ENCODE measurements at places on chromosomes 12 and 14.

- DNase-seq = no peak
Observed at GRCh38 chr12:50732591-50732990, 31.3 kb upstream of the ATF1 start.

GRCh38 chr12:116864371-116865160 is 16.7 kb downstream of the HRK start:
- no peak for DNase-seq

DNA sequence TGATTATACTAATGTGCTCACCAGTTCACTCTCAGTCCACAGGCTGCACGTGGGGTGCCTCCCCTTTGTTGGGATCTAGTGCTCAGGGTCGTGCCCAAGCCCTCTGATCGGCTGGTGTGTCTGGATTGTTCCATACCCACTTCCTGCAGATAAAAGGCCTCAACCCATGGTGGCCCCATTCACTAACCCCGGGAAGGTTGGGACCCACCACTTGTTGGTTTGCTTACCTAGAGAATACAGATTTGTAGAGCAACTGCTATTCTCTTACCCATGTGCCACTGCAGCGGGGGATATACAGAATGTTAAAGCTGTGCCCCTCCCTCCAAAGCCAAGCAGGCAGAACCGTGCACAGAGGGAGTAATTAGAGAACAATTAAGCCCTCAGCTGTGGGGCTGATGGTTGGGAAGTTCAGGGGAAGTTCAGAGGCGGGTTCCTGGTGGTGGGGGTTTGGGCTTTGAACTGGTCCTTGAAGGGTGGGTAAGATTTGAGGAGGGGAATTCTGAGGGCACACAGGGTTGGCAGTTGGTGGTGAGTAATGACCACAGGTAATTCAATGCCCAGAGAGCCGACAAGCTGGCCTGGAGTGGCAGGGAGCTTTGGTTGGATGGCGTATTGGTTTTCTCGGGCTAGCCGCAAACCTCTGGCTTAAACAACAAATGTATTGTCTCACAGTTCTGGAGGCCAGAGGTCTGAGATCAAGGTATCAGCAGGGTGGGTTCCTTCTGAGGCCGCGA is 68.8 kb downstream of the ADCK1 start:
- no peak for DNase-seq

DNA sequence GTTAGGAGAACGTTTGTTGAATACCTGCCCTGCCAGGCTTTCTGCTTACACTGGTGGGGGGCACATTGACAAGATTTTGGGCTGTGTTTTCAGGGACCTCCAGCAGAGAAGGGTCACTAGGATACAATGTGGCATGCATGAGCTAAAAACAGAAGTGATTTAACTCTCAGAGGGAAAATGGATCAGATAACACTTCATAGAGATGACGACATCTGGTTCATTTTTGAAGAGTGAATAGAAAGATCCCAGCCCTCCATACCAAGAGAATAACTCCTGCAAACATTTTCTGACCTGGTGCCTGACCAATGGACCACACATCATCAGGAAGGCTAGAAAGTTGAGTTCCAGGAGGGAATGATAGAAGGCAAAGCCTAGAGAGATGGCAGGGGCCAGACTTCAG is 33.7 kb downstream of the CKB start:
- DNase-seq = no peak

- no peak for DNase-seq
Observed at GRCh38 chr14:50768680-50769079, 62.3 kb downstream of the NIN start.

DNA sequence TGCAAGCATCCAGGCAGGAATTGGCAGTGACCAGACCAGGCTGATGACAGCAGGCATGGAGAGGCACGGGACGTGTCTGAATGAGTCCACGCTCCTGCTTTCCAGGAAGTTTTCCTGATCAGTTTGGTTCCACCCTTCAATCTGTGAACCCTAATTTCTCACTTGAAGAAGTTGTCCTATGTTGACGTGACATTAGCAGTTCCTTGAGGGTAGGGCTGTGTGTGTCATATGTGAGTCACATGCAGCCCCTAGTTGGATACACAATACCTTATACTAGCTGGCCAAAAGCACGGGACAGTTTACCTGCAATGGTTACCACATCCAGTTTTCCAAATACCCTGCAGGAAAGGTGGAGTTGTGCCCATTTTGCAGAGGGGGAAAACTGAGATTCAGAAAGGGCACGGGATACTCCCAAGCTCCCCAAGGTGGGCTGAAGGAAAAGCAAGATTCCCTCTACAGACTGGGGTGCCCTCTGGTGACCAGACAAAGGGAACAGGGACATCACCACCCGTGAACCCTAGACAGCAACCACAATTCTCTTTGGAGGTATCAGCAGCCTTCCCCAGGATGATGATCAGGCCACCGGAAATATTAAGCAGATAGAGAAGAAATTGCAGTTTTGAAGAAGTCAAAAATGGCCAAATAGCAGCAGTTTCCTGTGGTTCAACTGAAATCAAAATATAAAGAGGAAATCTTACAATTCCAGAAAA is 194.5 kb downstream of the PHETA1 start:
- no peak for DNase-seq

DNA sequence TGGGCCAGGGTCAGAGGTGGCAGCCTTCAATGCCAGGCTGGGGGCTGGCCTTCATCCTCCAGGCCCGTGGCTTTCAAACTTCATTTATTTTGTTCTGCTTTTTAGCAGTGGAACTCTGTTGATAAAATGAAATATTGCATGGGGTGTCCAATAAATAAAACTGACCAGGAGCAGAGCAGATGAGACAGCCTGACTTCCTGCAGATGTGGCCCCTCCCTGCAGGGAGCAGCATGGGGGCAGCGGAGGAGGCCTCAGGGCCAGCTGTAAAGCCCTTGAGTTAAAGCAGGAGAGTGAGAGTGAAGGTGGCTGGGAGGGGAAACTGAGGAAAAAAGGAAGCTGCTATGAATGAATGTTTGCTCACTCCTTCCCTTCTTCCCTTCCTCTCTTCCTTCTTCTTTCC is 120.3 kb downstream of the RPAP3 start:
- no peak for DNase-seq

DNA sequence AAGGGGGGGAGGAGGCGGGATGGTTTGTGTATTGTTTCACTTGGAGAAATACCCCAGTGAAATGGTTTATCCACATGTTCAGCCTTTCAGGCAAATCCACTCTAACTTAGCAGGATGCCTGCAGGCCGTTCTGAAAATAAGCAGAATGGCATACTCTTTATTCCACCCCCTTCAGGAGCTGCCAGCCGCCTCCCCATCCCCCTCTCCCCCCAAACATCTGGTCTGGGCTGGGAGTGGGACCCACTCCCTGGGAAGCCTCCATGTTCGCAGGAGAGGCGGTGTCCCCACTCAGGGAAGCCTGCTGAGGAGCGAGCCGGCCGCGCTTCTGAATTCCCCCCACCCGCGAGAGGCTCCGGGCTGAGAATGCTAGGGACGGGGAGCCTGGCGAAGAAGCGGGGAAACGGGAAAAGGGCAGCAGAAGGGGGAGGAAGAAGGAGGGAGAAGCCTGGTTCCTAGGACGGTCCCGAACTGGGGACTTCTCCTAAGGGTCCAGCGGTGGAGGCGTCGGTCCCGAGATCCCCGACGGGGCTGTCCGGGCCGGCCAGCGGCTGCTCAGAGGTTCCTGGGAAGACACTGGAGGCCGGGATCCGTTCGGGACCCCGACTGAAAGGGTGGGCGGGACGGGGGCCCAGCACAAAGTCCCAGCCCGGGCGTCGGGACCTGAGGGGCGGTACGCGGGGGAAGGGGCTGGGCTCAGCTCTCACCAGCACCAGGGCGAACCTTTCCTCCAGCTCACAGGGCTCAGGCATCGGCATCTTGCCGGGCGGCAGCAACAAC is 666 bp downstream of the FMNL3 start:
- DNase-seq = peak; percentile 16

DNA sequence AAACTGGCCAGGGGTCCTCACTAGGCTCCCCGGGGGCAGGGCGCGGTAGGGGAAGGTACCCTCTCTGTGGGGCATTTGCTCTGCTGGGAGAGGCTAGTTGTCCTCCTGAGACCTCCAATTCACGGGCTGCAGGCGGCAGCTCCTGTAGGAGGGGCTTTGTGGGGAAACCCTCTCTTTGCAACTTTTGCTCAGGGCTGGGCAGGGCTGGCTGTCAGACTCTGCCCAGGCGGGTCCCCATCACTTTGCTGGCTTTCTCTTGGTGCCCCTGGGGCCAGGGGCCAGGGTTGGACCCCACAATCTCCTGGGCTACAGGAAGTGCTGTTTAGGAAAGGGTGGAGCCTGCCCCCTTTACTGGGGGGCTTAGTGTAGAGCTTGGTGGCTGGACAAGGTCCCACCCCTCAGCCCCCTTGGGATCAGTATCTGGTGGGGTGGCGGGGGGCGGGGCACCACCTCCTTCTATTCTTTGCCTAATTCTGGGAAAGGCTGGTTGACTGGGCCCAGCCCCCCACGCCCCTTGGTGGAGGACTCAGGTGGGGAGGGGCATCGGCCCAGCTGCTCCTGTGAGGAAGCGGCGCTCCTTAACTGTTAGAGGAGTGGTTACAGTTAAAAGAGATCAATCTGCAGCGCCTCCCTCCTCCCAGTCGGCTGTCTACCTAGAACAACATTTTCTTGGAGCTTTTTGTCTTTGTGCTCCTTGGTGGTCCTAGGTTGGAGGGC is 918.7 kb downstream of the AACS start:
- no peak for DNase-seq

- DNase-seq = no peak
Observed at GRCh38 chr12:92558215-92558773, 144.5 kb upstream of the PLEKHG7 start.

DNA sequence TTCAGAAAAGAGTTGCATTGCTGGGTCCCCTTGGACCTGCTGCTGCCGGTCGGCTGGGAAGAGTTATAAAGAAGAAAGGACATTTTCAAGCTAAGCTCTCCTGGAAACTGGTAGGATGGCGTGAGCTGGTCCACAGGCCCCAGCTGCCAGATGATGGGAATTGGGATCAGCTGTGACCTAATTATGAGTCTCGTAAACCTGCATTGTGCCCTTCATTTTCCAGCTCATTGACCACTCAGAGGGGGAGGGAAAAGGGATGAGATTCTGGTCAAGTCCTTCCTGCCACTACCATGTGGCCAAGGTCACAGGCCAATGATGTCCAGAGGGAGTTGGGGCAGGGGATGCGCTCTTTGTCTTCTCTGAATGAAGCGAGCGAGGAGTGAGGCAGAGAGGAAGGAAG is 320.9 kb downstream of the NRXN3 start:
- DNase-seq = no peak

- no peak for DNase-seq
Observed at GRCh38 chr14:51318813-51319597, 79.0 kb downstream of the TMX1 start.

DNA sequence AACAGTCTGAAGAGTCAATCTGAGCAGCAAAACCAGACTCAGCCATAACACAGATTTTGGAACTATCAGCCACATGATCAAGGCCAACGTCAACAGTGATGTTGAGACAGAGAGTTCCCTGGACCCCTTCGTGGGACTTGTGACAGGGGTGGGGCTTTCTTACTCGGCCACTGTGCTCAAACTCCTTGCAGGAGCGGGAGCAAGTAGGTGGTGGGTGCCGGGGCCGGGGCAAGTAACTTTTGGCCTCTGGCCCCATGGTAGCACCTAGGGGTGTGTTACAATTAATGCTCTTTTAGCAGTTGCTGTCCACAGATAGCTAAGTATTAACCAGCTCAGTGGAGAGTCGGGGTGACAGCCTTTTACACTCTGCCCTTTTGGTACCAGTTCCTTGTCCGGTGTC is 384.4 kb downstream of the NUAK1 start:
- no peak for DNase-seq

DNA sequence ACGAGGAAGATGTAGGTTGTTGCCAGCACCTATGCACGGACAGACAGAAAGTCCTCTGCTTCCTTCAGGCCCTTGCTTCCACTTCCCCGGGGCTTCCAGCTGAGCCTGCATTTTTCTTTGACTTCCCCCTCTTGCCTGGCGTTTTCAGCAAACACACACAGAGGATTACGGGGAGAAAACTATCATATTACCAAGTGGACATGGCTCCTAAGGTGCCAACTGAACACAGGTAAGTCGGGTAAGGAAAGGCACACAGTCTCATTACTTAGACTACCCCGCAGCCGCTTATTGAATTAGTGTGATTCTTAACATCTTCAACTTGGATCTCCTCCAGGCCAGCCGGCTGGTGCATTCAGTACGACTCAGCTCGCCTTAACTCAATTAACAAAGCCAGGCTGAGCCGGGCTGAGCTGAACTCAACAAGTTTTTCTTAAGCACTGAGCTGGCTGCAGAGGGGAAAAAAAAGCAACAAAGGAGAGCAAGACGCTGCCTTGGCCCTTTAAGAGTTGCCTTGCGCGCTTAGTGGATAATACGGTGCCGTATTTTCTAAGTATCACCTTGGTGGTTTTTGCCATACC is 19.2 kb upstream of the MAP1LC3B2 start:
- DNase-seq = no peak

DNA sequence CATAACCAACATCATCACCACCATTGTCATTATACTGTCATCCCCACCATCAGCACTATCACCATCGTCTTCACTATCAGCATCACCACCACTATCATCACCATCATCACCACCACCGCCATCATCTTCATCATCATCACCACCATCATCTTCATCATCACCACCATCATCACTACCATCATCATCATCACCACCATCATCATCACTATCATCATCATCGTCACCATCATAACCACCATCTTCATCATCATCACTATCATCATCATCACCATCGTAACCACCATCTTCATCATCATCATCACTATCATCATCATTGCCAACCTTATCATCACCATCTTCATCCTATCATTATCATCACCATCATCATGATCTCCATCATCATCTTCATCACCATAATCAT is 39.0 kb downstream of the SVOP start:
- DNase-seq = no peak

DNA sequence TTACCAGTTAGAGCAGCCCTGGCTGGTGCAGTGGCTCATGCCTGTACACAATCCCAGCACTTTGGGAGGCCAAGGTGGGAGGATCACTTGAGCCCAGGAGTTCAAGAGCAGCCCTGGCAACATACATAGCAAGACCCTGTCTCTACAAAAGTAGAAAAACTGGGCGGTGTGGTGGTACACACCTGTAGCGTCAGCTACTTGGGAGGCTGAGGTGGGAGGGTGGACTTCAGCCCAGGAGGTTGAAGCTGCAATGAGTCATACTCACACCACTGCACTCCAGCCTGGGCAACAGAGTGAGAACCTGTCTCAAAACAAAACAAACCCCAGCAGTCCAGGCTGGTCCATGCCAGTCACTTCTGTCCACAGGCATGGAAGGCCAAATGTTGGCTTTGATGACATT is 7.4 kb downstream of the COX14 start:
- no peak for DNase-seq

DNA sequence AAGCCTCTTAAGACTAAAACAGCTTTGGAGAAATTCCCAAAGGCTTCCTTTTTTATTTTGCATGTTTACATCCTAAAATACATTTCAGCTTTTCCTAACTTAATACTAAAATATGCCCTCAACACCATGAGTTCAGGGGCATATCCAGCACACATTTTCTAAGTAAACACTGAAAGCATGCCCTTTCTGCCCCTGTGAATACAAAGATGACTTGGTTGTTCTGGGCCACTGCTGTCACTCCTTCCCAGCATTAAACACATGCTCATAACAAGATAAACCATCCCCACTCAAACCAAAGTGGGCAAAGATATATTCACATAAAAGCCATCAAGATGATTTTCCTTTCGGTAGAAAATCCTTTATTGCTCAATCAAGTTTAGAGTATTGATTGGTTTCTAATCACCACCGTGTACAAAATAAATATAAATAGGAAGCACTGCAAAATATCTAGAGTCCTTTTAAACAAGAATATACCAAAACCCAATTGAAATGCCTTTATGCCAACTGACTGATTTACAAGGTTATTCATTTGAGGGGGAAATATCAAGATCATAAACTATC is 1.9 kb downstream of the CCNB1IP1 start:
- no peak for DNase-seq
